IPS-NIHi11 (cell line): ENCODE measurements at places on chromosomes 2 and 18.
A peak's percentile ranks its signal among the peaks of the same experiment; 100 is the strongest.

GRCh38 chr2:127644066-127645025 lies 1.6 kb upstream of the GPR17 start:
- no peak for DNase-seq

DNA sequence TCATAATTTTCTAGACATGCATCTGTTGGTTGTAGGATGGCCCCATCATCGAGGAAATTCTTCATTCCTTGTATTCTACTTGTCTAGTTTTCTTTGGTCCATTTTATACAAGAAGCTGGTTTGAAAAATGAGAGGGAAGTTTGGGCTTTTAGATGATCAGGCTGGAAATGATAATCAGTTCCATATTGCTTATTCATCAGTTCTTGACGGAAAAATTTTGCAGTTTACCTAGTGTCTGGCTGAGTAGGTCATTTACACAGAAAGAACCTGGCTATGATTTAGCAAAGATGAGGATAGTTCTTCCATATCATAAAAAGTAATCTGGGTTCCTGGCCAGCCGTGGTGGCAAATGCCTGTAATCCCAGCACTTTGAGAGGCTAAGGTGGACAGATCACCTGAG lies 374.9 kb downstream of the LRRTM1 start:
- no peak for DNase-seq

GRCh38 chr2:202005272-202005887 lies 28.3 kb upstream of the FZD7 start:
- DNase-seq = no peak

- DNase-seq = no peak
Observed at GRCh38 chr18:45275367-45276113, 339.7 kb upstream of the SLC14A2 start.

DNA sequence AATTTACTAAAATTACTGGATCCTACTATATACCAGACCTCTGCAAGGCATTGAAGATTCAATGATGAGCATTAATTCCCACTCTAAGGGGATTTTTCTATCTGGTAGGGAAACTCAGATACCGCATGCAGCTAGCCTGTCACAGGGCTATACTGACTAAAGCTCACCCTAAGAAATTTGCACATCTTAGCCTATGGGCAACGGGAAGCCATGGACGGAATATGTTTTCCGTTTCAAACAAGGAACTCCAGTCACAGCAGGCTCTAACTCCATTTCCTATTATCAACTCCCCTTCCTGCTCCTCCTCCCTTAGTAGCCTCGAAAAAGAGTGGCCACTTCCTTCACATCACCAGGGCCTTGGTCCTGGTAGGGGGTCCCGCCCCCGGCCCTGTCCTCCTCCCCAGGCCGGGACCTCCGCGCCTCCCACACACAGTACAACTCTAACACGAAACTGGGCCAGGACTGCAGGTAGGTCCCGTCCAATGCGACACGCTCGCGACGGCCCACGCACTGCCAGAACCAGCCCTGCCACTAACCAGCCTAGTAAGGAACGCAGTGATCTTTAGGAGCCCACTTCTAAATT lies 659 bp upstream of the COX5B start:
- DNase-seq = peak; percentile 49

DNA sequence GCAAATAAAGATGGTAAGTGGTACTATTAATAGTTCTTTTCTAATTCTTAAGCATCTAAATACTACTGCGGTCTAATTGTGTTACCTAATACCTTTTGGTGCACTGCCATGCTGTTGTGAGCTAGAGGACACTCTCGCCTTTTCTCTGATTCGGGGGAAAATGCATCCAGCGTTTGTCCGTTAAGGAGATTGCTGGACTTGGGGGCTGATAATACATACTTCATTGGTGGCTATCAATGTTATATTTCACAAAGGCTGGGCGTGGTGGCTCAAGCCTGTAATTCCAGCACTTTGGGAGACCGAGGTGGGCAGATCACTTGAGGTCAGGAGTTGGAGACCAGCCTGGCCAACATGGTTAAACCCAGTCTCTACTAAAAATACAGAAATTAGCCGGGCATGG lies 141.7 kb upstream of the TWIST2 start:
- no peak for DNase-seq

DNA sequence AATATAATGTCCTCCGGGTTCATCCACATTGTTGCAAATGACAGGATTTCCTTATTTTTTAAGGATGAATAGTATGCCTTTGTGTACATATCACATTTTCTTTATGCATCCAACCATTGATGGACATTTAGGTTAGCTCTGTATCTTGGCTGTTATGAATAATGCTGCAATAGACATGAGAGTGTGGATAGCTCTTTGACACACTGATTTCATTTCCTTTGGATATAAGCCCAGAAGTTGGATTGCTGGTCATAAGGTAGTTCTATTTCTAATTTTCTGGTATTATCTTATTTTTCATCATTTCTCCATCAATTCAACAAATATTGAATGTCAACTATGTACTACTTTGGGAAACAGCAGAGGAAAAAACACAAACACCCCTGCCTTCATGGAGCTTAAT lies 423.3 kb downstream of the MTX2 start:
- DNase-seq = no peak

DNA sequence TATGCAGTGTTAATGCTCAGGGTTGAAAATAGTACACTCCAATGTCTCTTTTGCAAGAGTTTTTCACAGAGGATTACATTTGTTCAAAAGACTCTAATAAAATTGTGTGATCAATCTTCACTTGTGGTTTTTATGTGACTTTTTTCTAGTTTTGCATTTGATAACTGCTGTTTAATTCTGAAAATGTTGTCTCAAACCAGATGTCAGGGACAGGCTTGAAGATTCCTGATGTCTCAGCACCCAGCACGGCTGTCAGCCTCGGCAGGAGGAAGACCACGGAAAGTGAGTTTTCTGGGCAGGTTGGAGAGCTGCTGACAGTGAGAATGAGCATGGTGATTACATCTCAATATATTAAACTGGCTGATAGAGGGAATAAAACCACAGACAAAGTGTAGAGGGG lies 9.1 kb downstream of the SOX11 start:
- no peak for DNase-seq

DNA sequence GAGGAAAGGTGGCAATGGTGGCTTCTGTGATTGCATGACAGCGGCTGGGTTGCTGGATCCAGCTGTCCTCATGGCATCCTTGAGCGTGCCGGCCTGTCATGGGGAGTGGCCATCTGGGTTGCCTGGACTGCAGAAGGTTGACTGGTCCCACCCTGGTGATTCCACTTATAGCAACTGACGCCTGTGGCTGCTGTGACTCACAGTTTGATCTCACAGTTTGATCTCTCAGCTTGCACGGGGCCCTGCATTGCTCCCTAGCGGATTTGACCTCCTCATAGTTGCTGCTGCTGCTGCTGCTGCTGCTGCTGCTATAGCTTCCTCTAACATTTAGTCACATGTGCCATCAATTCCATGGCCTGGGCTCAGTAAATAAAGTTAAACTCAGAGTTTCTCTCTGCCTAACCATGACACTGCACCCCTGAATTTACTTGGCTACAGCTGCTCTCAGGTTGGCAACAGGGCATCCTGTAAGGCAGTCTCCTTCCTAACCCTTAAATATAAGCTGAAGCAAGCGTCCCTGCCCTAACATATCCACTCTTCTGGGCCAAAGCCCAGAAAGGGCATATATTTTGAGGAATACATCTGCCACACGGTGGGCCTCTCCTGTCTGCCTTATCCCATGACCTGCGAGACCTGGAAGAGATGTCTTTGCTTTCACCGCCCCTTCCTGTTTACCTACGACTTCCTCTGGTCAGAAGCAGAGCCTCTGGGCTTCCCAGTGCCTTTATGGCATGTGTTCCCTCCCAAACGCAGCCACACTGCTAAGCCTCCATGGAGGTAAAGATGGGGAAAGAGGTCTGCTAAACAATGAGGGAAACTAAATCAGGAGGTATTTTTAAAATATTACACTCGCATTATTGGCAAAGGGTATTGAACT lies 37.8 kb upstream of the CCDC150 start:
- DNase-seq = no peak

DNA sequence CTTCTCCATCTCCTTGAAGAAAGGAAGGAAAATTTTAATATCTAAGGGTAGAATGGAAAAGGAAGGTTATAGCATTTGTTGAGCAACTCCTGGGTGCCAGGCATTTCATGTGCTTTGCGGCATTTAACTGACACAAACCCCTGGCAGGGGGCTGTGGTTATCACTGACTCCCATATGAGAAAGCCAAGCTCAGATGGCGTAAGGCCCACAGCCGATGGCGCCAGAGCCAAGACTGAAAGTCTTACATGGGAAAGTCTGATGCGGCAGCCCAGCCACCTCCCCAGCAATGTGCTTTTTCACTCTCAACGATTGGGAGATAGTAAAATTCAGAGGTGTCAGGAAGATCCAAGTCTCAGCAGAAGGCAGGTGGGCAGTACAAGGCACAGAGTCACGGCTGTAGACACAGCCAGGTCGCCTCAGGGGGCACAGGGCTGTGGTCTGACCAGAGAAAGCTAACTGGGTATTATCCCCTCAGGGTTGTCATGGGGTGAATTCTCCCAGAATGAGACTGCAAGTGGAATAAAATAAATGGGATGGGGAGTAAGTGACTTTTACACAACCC lies 324.2 kb upstream of the NCKAP5 start:
- no peak for DNase-seq

DNA sequence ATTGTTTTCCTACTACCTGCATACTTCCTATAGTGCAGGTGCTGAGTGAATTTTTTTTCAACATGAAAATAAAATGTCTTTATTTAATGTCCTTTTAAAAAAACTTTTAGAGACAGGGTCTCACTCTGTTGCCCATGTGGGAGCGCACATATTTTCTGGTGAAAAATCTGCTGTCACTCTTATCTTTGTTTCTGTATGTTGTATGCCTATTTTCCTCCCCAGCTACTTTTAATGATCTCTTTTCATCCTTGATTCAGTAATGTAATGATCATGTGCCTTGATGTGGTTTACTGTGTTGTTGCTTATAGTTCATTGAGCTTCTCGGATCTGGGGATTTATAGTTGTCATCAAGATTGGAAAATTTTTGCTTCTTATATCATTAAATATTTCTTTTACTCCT lies 117.3 kb downstream of the ARL6IP6 start:
- no peak for DNase-seq

- no peak for DNase-seq
Observed at GRCh38 chr2:150036622-150037021, 449.0 kb upstream of the MMADHC start.
